ENCODE measurements at places on chromosomes 7 and 10.

DNA sequence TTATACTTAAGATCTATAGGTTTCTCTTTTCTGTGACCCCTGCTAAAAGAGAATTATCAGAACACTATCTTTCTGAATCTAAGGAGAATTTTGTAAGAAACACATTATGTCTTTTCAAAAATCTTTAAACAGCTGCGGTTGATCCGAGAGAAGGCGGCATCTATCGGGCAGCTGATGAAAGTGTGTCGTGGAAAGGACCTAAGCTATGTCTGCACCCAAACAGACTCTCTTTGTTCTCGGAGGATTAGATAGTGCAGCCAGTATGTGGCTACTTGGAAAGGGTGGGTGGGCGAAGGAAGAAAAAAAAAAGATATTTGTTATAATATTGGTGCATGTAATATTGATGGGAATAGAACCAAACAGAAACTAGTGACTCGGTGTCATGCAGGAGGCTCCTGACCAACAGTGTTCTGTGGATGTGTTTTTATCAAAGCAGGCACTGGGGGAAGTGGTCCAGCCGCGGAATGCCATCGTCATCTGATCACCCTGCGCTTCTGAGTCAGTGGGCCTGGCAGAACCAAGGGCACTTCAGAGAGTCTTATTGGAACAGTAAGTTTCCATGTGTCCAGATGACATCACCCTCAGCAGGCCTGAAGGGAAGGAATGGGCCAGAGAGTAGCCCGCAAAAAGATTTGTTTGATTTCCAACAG, 509.7 kb upstream of the AKR1E2 start:
- DNase-seq = no peak

DNA sequence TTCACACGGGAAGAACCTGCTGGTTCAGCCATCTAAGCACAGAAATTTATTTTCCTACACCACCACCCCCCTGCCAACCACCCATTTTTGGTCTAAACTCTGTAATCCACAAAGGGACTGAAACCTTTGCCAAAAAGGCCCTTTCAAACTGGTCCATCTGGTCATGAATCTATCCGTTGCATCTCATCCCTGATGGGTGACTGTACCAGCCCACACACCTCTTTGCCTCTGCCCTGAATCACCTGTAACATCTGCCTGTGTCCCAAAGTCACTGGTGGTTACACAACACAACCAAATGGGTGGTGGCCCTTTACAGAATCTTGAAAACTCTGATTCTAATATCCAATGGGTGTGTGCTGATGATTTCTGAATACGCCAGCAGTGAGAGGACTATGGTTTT, 503.4 kb downstream of the PARD3 start:
- DNase-seq = no peak

DNA sequence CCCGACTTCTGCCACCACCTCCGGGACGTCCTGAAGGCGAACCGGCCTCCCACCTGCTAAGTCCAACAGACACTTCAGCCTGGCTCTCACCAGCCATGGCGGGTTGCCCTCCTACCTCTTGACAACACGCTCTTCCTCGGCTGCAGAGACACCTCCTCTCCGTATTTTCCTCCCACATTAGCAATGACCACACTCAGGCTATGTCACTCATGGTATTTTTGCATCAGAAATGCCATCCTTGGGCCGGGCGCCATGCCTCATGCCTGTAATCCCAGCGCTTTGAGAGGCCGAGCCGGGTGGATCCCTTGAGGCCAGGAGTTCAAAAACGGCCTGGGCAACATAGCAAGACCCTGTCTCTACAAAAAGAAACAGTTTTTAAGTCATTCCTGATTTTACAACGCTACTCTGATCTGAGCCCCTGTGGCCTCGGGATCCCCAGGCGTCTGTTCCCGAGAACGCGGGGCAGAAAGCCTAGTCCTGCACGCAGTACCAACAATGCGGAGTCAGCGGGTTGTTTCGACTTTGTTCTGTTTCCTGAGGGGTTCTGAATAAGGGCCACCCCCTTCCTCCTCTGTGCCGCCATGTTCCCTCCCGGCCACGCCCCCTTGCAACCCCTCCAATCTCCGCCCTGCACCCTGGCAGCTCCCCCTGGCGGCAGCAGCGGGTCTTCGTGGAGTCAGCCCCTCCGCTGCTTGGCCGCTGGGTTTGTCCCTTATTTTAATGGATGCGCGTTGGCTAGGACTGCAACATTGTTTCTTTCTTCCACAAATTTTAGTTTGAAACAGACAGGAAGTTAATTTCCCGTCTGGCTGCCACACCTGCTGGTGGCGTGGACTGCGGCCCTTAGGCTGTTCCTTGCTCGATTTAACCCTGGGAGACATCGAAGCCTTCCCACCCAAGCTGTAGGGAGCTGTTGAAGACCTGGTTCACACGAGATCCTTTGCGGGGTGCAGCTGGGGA, 9.7 kb upstream of the ZFAND2A start:
- peak; percentile 93 for DNase-seq

GRCh38 chr10:122450353-122450990, 4.0 kb upstream of the ARMS2 start:
- DNase-seq = no peak

DNA sequence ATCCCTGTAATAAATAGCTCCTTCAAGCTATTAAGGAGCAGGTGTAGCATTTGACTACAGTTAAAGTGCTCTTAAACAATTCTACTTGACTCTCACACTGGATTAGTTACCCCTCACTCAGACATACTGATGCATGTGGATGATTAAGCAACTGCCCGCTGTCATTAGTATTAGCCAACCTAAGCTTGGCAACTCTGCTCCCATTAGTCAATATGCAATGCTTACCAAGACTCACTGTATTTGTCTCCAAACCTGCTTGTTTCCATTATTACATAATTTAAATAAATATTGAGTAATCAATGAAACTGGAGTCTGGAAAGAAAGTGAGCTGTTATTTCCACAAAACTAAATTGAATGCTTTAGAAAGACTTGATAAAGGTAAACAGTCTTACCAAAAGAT, 144.0 kb upstream of the ASAH2 start:
- no peak for DNase-seq

- DNase-seq = no peak
These were observed 166.5 kb downstream of the EGFR start for GRCh38 chr7:55185321-55185802.

DNA sequence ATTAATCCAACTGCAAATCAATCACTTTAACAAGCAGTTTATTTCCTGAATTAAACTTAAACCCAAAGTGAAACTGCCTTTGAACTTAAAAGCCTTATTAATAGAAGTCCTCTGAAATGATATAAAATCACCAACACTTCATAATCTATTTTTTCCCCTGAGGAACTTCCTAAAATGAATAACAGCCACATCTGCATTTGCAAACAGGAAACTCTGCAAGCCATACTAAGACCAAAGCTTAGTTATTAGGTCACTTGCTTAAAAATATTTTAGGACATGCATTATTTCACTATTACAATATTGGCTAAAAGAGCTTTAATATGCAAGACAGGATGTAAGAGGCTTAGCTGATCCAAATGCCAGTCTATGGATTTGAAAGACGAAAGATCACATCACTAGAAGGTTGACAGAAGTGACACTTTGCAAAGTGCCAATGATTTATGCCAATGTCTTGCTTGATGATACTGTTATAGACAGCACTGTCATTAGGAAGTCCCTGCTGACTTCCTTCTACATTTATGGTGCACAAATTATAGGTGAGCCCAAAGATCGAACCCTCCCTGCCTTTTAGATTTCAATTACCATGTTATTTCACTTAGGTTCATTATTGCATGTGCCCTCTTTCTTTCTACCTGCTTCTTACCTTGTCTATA, 99.9 kb upstream of the SKAP2 start:
- DNase-seq = no peak

- no peak for DNase-seq
These were observed 4.7 kb downstream of the BLVRA start for GRCh38 chr7:43763183-43763582.

- DNase-seq = no peak
These were observed 85.2 kb downstream of the WDFY4 start for GRCh38 chr10:48769706-48770435.

DNA sequence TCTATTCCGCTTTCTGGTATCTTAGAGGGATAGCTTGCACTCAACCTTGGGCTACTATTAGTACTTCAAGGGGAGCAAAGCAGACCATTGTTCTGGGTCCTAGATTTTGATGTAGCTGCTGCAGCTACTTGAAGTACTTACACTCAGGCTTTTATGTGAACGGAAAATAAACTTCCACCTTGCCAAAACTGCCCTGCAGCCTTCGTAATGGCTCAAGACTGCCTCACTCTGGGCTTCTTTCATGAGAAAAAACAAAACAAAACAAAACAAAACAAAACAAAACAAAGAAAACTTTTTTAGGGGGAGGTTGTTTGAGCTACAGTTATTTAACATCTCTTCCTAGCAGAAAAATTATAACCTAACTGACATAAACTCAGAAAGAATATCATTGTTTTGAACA, 19.4 kb upstream of the EPHB6 start:
- DNase-seq = no peak

GRCh38 chr10:103493362-103493915, at the start of gene NEURL1:
NEURL1 (plus strand) TSS chr10:103493705; CDS start chr10:103494388, 683 bp downstream.
- no peak for DNase-seq

GRCh38 chr7:112571852-112572607, 91.2 kb downstream of the LSMEM1 start:
- no peak for DNase-seq

DNA sequence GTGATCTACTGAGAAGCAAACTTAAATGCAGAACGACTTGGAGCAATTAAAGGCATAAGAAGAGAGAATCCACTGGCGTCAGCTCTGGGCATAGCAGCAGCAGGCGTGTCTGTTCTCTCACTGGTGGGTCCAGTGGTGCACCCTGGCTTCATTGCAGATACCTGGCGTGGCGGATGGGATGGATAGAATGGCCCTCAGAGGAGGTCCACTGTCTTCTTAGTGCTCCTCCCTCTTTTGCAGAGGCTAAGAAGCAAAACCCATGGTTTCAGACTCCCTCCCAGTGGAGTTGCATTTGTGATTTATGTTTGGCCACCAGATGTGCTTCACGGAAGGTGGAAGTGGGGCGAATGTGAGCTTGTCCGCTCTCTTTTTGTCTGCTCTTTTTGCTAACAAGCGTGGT, 28.4 kb upstream of the PRKAG2 start:
- no peak for DNase-seq

- no peak for DNase-seq
These were observed 217.1 kb downstream of the CAMK1D start for GRCh38 chr10:12566161-12567115.

GRCh38 chr10:47262606-47263533, 37.1 kb upstream of the GDF10 start:
- DNase-seq = no peak

GRCh38 chr7:16061630-16062029, 359.7 kb downstream of the CRPPA start:
- no peak for DNase-seq

DNA sequence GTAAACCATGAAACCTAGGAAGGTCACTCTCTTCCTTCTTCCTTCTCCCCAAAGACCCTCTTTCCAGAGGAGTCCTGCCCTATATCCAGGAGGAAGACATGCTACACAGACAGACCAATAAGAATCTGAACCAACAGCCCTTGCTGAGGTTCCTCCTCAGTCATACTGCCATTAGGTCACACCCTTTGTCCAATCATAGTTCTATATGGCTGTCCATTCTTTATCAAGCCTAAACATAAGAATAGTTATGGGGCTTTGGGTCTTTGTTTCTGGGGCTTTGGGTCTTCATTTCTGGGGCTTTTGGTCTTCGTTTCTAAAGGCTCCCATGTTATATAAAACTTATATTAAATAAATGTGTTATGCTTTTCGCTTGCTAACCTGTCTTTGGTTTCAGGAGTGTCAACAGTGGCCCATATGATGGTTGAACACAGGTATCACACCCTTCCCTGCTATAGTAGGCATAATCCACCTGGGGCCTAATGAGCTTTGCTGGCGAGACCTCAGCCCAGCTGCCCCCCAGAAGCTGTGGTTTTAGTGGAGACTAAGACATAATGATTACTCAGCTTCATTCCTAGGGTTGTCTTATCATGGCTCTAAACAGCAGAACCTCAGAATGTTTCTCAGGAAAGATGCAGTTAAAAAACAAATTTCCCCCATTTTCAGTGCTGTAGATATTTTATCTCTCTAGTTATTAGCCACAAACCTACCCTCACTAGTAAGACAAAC, 91.6 kb downstream of the ELMO1 start:
- no peak for DNase-seq

DNA sequence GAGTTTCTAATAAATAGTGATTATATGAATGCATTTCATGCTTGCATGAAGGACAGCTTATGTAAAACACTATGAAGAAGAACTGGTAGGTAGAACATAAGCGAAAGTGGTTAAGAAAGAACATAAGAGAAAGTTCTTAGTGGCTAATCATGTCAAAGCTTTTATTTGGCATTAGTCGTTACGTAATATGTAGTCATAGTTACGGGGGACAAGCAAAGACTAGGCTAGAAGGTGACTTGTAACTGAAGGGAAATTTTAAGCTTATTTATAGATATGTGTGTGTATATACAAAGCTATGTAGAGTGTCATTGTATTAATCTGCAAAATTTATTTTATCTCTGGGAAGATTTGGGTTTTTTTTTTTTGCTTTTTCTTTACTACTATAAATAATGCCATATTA, 36.9 kb downstream of the CAPZA2 start:
- no peak for DNase-seq

GRCh38 chr10:32556783-32557395, 110.9 kb downstream of the CCDC7 start:
- DNase-seq = no peak

DNA sequence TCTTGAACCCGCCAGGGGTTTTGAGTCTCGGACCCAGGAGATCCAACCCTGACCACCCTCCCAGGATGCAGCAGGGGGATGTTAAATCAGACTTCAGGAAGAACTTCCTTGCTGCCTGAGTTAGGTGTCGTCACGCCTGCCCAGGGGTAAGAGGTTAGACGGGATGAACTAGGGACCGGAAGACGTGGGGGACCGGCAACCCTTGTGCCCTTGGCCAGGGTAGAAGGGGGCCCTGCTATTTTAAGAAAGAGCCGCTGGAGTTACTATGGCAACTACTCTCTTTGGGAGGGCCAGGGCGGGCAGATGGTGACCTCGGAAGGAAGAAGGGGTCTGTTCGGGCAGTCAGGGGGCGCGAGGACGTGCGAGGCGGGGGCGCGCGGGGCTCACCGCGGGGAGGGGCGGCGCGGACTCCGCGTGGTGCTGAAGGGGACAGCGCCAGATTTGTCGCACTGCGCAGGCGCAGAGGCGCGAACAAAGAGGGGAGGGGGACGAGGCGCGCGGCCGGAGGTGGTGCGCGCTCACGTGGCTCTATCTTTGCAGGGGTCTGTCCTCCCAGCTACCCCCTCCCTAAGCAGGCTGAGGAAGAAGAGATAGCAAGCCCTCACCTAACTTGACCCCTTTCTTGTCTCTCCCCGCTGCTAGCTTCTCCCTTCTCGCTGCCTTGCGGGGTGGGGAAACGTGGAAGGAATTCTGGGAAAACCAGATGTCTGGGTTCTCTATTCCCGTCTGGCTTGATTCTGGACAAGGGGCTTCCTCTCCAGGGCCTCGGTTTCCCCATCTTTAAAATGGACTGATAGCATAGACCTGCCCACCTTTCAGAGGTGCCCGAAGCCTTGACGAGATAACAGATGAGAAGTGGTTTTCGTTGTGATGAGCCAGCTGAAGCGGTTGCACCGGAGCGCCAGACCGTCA, 940 bp upstream of the PSD start:
- peak; percentile 68 for DNase-seq

- no peak for DNase-seq
These were observed 115.0 kb downstream of the GFRA1 start for GRCh38 chr10:116158036-116158435.

GRCh38 chr10:33712825-33713224, 378.4 kb upstream of the NRP1 start:
- DNase-seq = no peak

GRCh38 chr10:114002422-114002821, 41.2 kb upstream of the ADRB1 start:
- no peak for DNase-seq
